ENCODE measurements at places on chromosomes 12 and 14. TPM values are rescaled to one million over a fixed set of nuclear protein-coding genes. Genes with fewer than 3 reads are reported as not detected.

Gene FOXG1
- under 0.01 TPM for total RNA-seq

Gene JPH4
- not detected for total RNA-seq

Gene SLC6A12
- under 0.01 TPM for total RNA-seq

Gene ENDOU
- total RNA-seq, result not detected

Gene SYCP3
- total RNA-seq, result under 0.01 TPM

Measured in placental pericyte (primary cell).